MG63 (cell line): ENCODE measurements at places on chromosomes 6 and 20.

GRCh38 chr6:7087491-7087979, 20.2 kb upstream of the RREB1 start:
- no peak for DNase-seq

DNA sequence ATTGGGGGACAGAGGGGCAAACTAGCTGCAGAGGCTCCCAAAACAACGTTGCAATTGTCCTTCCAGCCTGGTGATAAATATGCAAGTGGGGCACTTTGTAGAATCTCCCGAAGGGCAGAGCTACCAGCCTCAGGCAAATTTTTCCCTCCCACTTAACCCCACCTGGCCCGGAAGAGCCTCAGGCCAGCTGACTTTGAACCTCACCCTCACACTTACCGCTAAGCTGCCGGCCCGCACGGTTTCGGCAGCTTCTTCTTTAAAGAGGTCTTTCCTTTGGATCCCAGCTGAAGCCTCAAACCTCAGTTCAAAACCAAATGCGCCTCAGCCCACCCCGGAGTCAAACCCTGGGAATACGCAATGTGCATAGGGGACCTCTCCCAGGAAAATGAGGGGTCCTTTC, 2.5 kb downstream of the OVOL2 start:
- DNase-seq = no peak

DNA sequence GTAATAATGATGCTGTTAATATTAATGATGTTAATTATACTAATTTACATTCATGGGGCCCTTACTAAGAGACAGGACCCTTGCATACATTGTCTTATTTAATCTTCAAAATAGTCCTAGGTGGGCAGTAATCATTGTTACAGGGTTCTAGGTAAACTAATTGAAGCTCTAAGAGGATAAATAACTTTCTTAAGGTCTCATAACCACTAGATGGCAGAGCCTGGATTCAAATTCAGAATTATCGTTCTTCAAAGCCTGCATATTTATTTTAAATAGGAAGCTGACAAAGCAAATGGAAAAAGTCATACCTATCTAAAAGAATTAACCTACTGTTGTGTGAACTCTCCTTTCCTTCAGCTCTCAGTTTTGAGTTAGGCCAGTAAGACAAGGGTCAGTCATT, 23.5 kb downstream of the PTCHD4 start:
- DNase-seq = no peak

DNA sequence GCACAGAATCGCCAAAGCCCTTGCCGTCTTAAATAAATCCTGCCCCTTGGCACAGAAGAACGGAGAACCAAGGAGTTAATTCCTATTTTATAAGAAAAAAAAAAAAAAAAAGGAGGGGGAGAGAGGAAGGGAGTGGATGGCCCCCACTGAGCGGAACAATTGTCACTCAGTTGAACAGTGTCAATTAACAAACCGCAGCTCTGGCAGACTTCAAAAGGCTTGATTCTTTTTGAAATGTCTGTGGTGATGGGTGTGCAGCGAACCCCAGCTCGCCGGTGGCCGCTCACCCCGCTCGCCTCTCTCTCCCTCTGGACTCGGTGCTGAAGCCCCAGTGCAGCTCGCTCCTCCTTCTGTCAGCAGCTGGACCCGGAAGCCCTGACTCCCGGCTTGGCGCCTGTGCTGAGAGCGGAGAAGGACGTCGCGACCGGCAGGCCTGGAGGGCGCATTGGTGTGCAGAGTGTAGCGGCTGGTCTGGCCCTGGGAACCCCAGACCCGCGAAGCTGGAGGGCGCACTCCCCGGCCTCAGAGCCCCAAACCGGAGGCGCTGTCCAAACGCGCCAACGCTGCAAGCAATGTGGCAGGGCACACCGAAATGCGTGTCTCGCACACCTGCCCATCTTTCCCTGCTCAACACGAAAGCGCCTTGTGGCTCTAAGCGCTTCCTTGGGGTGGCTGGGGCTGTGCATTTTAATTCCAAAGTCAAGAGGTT, 3.4 kb downstream of the LINC00237 start:
- no peak for DNase-seq

DNA sequence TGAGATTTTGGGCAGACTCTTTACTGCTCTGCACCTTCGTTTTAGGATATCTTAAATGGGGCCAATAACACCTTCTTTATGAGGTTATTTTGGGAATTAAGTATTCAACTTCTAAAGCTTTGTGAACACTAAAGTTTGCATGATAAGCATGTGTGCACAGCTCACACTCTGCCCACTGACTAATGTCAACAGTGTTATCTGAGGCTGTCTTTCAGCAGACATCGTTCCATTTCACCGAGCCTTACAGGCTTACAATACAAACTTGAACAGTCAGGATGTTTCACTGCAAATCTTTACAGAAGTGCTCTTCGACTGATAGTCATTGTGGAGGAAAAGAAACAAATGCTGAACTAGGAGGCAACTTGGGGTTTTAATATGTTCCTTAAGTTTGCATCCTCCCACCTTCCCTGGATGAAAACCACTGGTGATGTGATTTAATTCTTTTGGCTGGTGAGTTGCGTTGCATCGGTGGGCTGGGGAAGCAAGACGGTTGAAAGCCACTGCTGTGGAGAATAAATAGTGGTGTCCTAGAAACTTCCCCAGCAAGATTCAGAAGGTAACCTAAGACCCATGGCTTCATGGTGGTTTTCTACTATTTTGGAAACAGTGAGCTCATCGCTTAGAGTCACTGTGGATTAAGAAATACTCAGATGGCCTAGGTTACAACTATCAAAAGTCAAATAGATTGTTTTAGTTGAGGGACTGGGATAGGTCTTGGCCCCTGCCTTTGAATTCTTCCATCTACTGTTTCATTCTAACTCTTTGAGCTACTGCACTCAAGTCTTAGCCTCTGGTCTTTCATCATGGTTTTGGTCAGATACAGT, 167.2 kb upstream of the MAP3K7 start:
- DNase-seq = no peak

DNA sequence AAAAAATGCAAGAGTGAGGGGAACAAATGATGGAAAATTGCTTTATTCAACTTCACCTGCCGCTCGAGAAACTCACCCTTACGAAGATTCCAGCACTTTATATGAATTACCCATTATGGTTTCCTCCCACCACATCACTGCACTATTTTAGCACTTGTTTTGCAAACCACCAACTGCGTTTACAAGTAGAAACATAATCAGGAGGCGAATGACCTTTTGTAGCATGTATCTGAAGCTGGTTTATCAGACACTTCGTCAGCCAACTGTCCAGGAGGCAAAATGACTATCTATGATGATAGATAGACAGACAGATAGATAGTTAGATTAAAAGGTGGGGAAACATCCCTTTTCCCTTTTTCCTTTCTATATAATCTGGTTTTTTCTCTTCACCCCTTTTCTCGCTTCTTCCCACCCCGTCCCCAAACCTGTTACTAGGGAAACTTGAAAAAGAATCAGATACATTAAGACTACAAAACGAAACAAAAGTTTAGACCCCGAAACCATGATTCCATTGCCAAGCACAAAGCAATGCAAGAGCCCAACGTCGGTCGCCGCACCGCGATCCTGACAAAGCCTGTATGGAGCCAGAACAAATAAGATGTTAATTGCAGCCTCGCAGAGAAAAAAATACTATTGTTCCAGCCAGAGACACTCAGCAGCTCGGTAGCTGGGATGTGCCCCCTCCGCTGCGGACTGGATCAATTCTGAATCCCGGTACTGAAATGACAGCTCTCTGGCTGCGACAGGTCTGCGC, 933 bp upstream of the ADGRB3 start:
- no peak for DNase-seq

DNA sequence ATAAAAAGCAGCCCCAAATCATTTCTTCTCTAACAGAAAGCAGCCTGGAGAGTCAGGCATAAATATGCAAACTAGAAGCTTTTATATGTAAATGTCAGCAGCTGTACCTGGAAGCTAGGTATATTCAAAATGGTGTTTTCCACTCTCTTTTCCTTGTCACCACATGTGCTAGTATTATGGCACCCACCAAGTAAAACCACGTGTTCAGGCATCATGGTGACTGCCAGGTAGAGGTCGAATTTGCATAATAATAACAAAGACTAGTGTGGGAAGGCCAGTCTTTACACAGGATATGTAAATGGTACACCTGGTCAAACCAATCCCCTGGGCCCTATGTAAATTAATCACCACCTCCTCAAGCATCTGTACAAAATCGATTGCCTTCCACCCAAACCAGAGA, 124.0 kb downstream of the MMUT start:
- no peak for DNase-seq

DNA sequence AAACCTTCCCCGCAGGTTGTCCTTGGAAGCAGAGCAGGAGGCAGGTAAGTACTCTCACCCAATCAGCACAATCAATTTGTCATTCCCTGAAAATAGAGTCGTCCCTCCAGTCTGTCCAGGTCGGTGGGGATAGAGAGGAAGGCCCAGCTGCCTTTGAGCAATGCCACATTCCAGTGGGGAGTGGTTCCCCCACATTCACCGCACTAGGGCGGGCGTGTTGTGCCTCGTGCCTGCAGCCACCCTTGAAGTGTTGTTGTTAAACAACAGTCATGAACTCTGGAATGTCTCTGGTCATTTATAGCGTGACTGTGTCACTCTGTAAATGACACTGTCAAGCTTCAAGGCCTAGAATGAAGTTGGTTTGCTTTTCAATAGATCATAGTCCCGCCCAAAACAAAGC, 33.4 kb downstream of the PRDM1 start:
- no peak for DNase-seq

- peak; percentile 83 for DNase-seq
Observed at GRCh38 chr6:166561771-166562359, 24.6 kb downstream of the RAMACL start.

GRCh38 chr6:16397623-16398022, 159.2 kb downstream of the GMPR start:
- no peak for DNase-seq

DNA sequence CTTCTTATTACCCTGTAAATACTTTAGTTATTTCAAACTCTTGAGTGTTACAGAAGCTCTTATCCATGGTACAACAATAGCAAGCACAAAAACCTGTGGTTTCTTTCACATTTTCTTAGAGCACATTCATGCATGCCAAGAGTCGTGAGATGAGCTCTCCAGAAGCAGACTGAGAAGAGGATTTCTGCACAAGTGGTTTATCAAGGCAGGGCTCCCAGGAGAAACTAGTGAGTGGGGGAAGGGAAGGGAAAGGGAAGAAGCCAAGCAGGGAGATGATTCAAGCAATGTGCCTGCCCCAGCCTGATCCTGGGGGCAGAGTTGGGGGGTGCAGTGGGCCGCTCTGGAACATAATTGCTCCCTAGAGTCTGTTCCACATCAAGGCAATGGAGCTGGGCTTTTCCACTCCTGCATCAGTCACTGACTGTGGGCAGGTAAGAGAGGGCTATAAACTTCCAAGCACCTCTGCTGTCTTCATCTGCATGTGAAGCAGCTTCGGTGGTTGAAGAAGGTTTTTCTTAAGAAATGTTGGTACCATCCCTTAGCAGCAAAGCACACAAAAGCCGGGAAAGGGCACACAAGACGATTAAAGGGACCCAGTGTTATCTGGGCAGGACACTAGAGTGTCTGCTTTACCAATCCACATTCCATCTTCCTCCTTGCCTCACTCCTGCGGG, 152.1 kb downstream of the PLCB4 start:
- DNase-seq = no peak
